SHP77 treated with DMSO at 0.1 percent for 48 hours (cell line): ENCODE measurements at places on chromosomes 3 and 15.

GRCh38 chr3:105051972-105052371, 314.7 kb upstream of the ALCAM start:
- DNase-seq: no peak

DNA sequence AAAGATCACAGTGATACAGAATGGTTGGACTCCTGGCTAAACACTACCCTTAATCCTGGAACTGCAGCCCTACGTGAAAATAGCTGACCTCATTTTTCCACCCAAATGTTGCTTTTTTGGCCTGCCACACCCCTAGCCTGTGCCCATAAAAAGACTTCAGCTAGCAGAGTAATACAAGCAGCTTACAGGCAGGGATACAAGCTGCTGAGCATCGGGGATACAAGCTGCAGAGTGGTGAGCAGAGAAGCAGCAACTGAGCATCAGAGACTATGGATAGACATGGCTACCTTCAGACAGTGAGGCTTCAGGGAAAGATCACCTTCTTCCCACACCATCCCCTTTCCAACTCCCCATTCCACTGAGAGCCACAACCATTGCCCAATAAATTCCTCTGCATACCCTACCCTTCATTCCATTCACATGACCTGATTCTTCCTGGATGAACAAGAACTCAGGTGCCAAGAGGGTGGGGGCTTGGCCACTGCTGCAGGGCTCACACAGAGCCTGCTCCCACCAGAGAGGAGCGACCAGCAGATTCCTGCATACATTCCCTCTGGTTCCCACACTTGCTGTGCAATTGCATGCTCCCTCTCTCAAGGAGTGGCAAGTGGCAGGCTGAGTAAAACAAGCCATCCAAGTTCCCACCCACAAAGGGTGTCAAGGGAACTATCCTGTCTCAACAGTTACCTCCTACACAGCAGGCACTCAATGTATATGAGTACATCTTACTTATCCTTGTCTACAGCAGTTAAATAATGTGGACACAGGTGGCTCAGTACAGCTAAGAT, 217.5 kb downstream of the ALCAM start:
- DNase-seq: no peak

DNA sequence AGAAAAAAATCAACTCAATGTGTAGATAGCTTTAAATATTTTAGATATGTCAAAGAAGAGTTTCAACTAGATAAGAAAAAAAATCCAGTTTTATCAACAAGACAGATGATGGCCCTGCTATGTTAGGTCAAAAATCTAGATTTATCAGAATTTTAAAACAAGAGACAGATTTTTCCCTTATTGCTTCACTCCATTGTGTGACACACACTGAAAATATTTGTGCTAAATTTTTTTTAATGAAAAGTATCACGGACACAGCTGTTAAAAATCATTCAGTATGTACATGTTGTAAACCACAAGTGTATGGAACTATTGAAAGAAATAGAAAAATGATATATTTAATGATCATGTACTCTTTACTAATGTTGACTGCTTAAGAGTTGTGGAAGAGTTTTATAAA, 43.6 kb downstream of the FOXB1 start:
- no peak for DNase-seq

GRCh38 chr3:128011140-128011539, 41.1 kb upstream of the SEC61A1 start:
- no peak for DNase-seq

DNA sequence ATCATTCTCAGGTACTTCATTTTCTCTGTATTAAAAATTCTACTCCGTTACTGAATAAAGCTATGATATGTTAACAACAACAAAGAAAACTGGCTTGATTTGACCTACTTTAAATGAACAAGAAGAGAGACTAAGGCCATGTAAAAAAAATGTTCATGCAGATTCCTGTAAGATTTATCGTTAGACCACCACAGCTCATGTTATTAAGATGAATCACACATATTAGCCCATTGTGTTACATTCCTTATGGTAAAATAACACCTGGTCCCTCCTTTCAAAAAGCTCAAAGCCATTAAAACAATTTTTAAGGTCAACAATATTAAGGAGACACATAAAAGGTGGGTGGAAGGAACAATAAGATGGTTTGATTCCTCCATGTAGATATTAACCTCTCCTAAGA, 6.3 kb downstream of the THOC7 start:
- DNase-seq: no peak

- DNase-seq: no peak
These were observed 47.5 kb downstream of the NMD3 start for GRCh38 chr3:161268601-161269000.

DNA sequence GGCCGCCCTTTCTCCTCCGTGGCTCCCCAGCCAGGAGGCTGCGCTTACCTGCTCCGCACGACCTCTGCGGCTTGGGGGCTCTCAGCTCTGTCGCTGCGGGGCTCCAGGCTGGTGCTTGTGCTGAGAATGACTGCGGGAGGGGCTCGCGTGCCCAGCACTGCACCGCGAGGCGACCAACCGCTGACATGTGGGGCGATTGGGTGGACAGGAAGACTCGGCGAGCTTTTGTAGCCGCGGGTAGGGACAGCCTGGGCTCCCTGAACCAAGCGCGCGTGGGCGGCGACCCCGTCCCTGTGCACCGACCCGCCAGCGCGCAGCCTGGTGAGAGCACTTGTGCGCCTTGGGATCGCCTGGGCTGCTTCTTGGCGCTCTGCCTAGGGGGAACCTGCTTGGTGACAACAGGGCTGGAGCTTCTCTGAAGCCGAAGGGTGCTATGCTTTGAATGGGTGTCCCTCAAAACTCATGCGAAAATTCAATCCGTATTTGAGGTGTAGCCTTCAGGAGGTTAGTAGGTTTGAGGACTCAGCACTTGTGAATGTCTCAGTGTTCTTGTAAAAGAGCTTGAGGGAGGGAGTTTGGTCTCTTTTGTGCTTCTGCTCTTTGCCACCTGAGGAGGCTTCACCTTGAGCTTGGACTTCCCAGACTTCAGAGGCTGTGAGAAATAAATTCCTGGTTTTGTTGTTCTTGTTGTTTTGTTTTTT, 50.4 kb downstream of the IL12A start:
- no peak for DNase-seq

DNA sequence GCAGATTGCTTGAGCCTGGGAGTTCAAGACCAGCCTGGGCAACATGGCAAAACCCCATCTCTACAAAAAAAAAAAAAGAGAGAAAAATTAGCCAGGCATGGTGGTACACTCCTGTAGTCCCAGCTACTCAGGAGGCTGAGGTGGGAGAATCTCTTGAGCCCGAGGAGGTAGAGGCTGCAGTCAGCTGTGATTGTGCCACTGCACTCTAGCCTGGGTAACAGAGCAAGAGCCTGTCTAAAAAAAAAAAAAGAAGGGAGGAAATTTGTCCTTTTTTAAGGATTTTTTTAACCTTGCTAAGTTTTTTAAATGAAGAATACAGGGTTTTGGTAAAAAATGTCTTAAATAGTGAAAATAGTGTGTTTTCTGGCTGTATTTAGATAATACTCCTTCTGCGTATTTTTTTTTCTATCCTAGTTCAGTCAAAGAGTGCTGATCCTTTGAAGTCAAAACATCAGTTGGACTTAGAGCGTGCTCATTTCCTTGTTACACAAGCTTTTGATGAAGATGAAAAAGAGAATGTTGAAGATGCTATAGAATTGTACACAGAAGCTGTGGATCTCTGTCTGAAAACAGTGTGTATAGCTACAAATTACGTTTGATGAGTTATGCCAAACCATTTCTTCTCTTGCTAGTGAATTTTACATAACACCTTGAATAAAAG, 11.1 kb downstream of the CAPN7 start:
- DNase-seq: no peak

DNA sequence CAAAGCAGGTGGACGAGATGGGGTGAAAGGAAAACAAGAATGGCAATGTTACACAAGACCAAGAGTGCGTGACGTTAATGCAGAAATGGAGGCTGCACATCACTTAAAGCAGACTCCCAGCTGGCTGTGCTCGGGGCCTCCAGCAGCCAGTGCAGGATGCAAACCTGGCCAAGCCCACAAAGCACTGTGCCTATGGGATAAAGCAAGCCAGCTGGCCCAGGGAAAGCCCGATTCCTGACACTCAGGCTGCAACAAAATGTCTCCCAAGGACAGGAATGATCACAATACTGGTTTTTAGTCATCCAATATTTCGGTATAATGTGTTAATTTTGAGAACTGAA, 86.2 kb downstream of the SEC22A start:
- no peak for DNase-seq

DNA sequence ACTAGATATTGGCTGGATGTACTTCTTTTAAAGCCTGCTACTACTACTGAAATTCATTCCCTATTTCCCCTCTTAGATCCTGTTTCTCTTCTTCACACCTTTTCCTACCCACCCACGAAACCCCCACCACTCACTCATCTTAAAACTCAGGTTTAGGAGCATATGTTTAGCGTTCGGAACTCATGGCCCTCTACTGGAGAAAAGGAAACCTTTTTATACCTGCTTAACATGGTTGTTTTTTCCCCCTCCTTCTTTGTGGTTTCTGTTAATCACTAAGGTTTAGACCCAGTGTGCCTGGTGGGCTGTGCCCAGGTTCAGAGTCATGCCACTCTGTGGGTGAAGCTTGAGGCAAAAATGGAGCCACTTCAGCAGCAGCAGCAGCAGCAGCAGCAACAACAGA, 2.6 kb downstream of the ARID3B start:
- no peak for DNase-seq

GRCh38 chr3:195204360-195205163, 66.4 kb downstream of the XXYLT1 start:
- DNase-seq: no peak

- peak; percentile 49 for DNase-seq
These were observed 6.3 kb downstream of the PXYLP1 start for GRCh38 chr3:141237701-141238521.

- DNase-seq: no peak
These were observed 13.3 kb downstream of the VILL start for GRCh38 chr3:38003817-38004414.

GRCh38 chr15:71804226-71804625, 6.1 kb upstream of the NR2E3 start:
- DNase-seq: peak; percentile 20

GRCh38 chr3:197926418-197926817, 23.6 kb upstream of the RPL35A start:
- no peak for DNase-seq

DNA sequence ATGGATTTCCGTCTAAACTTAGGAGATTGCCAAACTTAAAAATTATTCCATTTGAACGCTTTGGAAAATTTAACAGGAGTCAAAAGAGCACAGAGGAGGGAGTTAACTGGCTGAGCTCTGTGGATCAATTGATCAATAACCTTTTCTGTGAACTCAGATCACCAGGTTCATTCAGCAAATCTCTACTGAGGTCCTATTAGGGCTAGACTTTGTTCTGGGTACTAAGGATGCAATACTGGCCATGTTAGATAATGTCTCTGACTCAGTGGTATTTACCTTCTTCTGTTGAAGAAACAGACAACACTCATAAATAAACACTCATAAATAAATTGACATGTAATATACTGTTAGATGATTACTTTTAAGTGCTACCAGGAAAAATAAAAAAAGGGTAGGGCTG, 323.4 kb upstream of the SUCLG2 start:
- no peak for DNase-seq

DNA sequence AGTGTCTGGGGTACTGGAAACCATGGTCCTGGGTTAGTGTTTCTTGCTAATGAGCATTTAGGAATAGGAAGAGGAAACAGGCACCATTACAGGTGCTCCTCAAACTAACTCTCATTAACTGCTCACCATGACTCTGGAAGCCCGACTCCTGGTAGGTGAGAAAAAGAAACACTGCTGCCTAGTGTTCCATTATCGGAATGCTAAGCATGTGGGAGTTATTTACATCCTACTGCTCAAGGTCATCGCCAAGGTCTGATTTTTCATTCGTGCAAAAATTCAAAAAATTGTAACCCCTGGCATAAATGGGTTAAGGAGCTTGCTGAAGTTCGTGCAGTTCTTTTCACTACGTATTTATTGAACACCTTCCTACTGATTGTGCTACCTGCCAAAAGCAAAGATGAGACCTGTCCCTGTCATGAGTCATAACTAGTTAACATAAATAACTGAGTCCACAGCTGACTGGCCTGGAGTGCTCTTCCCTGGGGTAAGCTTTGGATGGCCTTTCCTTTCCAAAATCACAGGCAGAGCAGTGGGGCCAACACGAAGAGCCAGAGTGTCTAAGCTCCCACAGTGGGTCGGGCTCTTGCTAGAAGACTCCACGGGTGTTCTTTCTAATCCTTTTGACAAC, 22.7 kb upstream of the PAQR5 start:
- no peak for DNase-seq

DNA sequence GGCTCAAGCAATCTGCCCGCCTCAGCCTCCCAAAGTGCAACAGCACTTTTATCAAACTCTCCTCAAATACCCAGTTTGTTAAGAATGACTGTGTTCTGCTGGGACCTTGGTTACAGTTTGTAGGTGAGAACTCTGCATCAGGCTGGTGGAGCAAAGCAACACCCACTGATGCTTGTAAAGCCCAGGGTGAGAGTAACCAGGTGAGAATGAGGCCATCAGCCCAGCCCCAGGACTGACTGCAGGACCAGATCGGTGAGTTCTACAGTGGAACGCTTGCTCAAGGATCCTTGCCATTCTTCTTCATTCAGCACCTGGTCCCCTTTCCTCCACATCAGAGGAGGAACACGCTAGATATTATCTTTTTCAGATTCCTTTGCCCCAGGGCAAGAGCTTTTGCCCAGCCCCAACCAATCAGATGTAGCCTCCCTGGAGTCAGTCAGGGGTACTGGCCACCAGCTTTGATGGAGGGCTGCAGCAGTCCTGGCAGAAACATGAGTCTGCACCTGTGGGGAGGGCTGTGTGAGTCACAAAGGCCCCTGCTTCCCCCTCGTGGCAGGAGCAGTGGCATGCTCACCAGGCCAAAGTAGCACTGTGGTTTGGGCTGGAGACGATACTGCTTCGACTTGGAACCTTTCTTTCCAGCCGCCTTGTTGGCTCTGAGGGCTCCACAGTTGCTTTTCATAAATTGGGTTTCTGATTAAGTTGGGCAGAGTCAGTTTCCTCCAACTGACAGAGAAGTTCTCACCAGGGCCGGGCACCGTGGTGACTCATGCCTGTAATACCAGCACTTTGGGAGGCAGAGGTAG, 3.5 kb upstream of the SHISA5 start:
- DNase-seq: peak; percentile 55

GRCh38 chr3:168615493-168616020, 519.8 kb upstream of the GOLIM4 start:
- DNase-seq: no peak

DNA sequence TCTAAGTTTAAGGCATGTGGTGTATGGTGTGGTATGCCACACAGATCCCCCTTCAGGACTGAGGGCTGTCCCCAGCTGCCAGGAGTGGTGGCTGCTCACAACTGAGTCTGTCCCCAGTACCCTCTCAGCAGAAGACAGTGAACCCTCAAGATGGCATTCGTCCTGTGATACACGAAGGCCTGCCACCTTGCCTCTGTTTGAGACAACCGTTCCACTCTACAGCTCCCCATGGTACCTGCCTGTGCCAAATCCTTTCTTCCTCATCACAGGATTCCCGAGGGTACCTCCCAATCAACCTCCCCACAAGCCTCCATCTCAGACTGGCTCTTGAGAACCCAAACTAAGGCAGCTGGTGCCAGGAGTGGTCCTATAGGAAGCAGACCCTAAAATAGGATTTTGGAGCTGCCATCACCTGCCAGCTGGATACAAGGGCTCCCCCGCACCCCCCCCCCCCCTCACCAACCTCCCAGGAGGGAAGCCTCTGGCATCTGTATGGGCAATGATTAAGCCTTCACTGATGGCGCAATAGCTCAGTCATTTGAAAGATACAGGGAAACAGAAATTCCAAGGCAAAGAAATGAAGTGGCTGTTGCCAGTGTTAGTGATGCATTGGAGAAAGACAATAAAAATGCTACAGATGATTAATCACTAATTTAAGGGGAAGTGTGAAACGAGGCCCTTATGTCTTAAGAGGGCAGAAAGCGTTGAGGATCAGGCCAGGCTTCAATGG, 230.0 kb upstream of the LYSMD4 start:
- DNase-seq: no peak

- no peak for DNase-seq
These were observed 242.0 kb downstream of the CHST2 start for GRCh38 chr3:143361589-143361988.
